Fibroblast of skin of back (primary cell): ENCODE measurements at places on chromosomes 5 and 9.
A peak's percentile ranks its signal among the peaks of the same experiment; 100 is the strongest.

- no peak for DNase-seq
Observed at GRCh38 chr5:14676320-14676719, 11.8 kb downstream of the OTULIN start.

- DNase-seq, result no peak
Observed at GRCh38 chr9:34179213-34180136, 632 bp downstream of the UBAP1 start.

- peak; percentile 32 for DNase-seq
Observed at GRCh38 chr9:121778252-121779225, 127.1 kb downstream of the DAB2IP start.

DNA sequence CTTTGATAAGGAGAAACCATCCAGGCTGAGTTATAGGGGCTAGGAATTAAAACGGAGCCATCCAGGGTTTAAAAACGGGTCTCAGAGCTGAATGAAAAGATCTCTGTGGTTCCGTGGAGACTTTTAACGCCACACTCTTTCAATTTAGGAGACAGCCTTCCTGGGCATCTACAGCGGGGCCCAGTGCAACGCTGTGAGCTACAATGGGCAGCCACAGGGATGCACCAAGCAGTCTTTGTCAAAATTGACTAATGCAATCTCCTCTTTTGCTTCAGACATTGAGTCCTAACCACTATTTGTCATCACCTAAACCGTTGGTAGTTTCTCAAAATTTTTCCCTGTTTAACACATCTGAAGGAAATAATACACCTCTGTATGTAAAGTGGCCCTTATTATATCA, 96.6 kb upstream of the ABCA1 start:
- DNase-seq, result no peak

GRCh38 chr9:129596541-129597331, 24.2 kb downstream of the C9orf50 start:
- DNase-seq, result peak; percentile 74

DNA sequence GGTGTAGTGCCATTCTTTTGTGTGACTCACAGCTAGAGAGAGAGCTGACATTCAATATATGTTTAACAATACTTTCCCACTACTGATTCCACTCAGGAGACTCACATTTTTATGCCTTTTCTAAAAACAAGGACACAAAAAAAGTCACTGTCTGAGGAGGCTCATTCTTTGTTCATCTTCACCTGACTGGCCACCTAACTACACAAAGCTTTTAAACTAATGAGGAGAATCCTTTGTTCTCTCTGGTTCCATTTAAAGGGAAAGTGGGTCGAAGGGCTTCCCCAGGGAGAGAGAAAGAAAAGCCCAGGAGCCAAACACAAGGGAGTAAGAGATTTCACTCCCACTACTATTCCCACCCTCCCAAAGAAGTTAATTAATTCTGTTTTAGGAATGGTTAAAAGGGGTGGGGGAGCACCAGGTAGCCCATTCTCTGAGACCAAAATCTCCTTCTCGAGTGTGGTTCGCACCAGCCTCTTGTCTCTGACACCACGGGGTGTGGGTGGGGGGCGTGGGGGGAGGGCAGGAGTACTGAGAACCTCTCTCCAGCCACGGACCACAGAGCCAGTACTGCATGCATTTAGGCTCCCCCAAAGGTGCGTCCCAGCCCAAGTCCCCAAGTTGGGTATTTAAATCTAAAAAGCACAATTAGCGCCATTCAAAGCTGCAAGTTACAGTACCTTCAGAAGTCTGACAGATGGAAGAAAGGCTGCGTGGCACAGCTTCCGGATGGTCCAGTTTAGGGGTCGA, 747 bp downstream of the TRPM3 start:
- DNase-seq, result no peak

DNA sequence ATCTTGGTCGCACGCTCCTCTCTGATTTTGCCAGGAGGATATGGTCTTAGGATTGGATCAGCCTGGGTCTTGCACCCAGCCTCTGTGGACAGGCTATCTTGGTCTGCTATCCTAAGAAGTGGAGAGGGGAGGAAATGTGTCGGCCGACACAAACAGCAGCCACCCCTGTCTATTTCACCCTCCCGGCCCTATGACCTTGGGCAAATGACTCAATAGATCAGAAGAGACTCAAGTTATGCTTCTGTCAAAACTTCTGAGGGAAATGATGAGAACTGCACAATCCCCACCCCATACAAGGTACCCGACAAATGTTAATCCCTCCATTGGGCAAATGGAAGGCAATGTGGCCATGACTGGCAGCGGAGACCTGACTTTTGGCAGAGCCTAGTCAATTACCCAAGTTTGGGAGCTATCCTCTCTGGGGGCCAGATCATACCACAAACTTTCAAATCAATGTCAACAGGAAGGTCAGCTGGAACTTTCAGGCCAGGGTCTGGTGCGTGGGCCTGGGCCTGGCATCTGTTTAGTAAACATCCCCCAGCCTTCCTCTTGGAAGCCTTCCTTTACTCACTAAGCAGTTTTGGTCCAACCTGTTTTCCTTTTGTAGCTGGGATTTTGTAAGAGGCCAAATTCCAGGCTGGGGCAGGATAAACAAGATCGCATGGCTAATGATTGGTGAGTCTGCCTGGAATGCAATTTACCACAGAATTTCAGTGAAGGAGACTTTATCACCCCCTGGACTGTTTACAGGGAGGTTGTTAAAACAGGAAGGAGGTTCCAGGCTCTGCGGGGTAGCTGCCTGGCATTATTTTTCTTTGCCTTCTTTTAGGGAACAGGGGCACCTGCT, 64.2 kb upstream of the CPEB4 start:
- DNase-seq, result peak; percentile 91

- DNase-seq, result peak; percentile 52
Observed at GRCh38 chr5:100827481-100827889, 75.6 kb downstream of the ST8SIA4 start.

DNA sequence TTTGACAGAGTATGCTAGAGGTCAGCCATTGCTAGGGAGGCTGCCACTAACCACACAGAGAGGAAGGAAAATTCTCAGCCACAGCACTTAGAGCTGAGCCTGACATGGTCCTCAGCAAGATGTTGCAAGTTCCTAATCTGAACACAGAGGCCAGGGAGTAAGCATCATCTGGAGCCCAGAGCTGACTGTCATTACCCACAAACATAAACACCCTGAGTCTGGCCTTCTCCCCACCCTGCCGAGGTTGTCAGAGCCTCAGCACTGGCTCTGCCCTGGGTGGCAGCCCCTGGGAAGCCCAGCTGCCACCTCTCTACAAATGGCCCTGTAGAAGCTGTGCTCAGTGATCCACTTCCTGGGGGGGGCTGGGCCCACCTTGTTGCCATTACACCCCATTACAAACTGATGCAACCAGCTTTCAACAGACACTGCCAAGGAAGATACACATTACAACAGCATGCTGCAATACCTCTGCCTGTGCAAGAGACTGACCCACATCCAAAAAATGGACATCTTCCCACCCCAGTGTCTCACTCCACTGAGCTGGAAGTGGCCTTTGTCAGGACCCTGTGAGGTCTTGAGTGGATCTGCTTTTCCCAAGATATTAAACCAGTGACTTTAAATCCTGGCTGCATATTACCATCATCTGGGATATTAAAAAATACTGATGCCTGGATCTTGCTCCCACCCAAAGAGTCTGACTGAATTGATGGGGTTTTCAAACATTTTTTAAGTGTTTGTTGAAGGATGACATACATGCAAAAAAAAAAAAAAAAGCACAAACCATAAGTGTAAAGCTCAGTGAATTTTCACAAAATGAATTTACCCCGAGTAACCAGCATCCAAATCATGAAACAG, 33.0 kb downstream of the IRF1 start:
- DNase-seq, result peak; percentile 80

- no peak for DNase-seq
Observed at GRCh38 chr9:134030821-134031470, 5.7 kb downstream of the BRD3OS start.

- DNase-seq, result no peak
Observed at GRCh38 chr5:68285075-68285840, 69.7 kb downstream of the PIK3R1 start.

GRCh38 chr5:171633776-171634470, 151.7 kb upstream of the SMIM23 start:
- no peak for DNase-seq

- no peak for DNase-seq
Observed at GRCh38 chr5:169656125-169656901, 19.2 kb downstream of the DOCK2 start.

DNA sequence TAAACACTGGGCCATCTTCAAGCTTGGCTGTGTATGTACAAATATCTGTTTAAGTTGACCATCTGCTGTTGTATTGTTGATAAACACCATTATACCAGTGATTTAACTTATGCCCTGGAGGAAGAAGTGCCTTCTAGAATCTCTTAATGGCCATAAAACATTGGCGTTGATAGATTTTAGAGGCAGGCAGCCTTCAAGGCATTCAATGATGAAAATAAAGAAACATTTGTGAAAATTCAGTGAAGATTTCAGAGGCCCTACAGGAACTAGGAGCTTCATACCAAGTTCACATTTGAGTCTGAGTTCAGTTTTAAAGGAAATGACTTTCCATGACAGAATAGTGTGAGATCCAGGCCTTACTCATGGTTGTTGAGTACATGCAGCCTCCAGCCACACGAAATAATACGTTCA, 52.2 kb downstream of the MAP1B start:
- DNase-seq, result peak; percentile 43

GRCh38 chr9:14438232-14439021, 124.5 kb upstream of the NFIB start:
- no peak for DNase-seq

GRCh38 chr5:60489377-60489776, 210.6 kb downstream of the DEPDC1B start:
- DNase-seq, result no peak

- no peak for DNase-seq
Observed at GRCh38 chr5:50963971-50964745, 297.7 kb downstream of the PARP8 start.

DNA sequence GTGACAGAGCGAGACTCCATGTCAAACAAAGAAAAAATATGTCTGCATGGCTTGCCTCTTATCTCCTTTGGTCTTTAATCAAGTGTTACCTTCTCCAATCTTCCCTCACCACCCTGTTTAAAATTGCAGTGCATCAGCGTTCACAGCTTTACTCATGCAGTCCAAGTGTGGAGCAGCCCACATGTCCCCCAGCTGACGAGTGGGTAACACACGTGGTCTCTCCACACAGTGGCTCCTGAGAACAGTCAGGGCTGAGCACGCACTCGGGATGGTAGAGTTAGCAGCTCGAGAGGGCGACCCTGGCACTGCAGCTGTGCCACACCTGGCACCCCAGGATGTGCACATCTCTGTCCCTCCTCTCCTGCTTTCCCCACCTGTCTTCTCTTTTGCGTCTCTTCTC, 25.9 kb upstream of the CFAP157 start:
- DNase-seq, result no peak

- peak; percentile 47 for DNase-seq
Observed at GRCh38 chr5:129631961-129632360, 115.9 kb upstream of the MINAR2 start.

- DNase-seq, result no peak
Observed at GRCh38 chr9:109967651-109968642, 187.9 kb downstream of the PALM2AKAP2 start.

- DNase-seq, result peak; percentile 3
Observed at GRCh38 chr5:94103514-94104245, 362.3 kb upstream of the POU5F2 start.

GRCh38 chr5:126376443-126376842, 46.8 kb upstream of the GRAMD2B start:
- DNase-seq, result no peak

DNA sequence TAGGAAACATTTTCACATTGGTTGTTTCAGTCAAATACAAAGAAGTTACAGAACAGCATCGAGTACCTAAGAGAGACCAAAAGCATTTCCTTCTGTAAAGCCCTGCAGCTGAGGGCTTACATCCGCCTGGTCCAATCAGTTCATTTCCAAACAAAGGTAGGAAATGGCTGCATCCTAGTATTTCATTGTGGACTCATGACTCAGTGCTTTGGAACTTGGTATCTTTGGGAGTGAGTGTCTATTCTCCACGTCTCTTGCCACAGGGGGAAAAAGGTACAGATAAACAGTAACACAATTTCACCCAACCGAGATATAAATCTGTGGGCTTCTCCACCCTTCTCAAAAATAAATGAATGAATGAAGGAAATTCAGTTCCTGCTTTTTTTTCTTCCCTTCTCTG, 75.4 kb downstream of the NFIB start:
- peak; percentile 27 for DNase-seq

DNA sequence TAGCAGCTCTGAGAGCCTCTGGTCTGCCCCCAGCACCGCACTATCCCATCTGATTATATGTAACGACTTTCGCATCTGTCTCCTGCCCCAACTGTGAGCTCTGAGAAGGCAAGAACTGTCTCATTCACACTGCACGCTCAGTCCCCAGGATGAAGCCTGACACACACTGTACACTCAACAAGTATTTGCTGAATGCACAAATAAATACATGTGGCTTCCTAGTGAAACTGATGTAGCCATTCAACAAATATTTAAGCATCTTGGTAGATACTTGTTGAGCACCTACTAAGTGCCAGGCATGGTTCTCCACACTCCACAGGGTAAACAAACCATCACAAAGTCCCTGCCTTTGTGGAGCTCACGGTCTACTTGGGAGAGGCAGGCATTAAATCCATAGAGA, 34.6 kb upstream of the PTGS1 start:
- no peak for DNase-seq

DNA sequence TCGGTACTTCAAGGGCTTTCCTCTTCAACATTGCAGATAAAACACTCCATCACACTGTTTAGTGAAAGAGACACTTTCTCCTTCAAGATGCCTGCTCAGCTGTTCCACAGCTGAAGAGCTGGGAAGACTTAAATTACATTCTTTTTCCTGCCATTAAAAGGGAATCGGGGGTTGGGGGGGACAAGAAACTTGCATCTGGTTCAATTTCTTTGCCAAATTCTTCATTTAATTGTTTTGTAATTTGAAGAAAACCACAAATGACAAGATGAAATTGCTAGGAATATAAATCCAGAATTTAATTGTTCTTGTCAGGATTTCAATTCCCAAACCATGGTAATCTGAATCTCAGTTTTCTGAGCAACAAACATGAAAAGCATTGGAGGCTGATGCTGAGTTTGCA, 478.3 kb downstream of the EBF1 start:
- no peak for DNase-seq

DNA sequence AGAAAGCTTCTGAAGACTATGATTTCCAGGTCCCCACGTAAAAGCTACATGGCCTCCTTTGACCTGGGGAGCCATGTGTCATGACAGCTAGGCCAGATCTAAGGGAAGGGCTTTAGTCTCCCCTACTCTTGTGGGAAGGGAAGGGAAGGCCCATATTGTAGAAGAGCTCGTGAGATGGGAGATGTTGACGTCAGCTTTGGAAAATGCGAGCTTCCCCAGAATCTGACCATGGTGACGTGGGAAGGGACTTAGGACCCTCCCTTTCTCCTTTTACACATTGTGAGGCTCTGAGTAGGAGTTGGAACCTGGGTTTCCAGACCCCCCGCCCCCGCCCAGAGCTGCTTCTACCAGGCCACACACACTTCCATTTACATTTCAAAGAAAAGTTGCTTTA, 165.5 kb downstream of the SYK start:
- peak; percentile 74 for DNase-seq

DNA sequence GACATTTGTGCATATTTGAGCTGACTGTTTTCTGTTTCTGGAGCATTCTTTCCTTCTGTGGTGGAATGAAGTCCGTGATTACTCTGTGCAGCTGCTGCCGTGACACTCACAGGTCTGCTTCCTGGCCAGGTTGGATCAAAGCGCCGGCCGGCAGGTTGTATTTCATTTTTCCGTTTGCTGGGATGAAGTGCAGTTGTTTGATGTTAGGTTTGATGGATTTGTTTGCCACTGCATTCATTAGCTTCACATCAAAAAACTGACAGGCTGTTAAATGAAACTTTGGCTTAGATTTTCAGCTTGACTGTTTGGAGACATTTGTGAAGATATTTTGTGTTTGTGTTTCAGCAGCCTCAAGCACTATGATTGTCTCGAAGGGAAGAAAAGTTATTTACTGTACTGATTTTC, 140.1 kb downstream of the KDM4C start:
- DNase-seq, result no peak
